Left kidney (tissue), 8 donors: ENCODE measurements at places on chromosomes 3 and 15. TPM values are rescaled to one million over a fixed set of nuclear protein-coding genes. Genes with fewer than 3 reads are reported as not detected.

DNA sequence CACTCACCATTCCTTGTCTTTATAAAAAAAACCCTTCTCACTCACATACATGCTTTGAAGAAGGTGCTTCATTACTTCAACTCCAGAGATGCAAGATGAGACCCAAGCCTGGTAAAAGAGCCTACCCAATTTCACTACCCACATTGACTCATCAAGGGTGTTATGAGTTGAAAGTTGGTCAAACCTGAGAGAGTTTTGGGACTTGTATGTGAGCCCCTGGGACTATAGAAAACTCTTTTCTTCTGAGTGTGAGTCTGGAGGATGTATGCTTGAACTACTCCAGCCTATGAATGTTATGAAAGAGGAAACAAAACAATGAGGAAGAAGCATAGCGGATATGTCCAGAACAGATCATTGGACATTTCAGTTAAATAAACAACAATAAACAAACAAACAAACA, 106.5 kb upstream of the SATB1 start:
- no peak for DNase-seq

DNA sequence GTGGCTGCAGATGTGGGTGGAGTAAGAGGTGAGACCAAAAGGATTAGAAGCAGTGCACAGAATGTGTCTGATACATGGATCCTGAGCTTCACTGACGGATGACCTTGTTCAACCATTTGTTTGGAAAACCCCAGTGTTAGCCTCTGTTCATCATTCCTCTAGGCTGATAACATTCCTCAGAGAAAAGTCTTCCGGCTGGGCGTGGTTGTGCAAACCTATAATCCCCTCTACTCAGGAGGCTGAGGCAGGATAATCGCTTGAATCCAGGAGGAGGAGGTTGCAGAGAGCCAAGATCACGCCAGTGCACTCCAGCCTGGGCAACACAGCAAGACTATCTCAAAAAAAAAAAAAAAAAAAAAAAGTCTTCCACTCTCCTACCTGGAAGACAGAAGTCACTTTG, 23.1 kb upstream of the CHD2 start:
- DNase-seq: no peak

IL17RB gene
- 16.7 TPM for polyA plus RNA-seq

GRCh38 chr3:170751899-170752293, 118.1 kb downstream of the RPL22L1 start:
- DNase-seq: no peak

DNA sequence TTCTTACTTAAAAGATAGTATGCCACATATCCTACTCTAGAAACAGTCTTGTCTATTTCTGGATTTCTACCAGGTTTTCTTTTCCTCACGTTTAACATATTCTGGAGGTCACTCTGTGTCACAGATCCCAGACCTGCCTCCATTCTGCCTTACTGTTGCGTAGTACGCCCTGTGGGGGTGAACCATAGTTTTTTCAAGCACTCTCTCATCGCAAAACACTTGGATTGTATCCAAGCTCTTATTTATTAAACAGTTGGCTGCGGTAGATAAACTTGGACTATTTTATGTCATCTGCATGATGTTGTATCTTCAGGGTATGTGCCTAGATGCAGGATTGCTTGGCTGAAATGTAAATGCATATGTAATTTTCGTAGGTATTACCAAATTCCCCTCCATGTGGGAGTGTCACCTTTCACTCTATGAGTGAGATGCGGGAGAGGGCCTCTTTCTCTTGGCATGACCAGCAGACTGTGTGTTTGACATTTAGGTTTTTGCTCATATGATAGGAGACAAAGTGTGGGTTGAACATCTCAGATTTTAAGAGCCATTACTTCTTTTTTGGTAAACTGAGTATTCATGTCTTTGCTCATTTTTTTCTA, 55.8 kb downstream of the ABTB1 start:
- no peak for DNase-seq

DNA sequence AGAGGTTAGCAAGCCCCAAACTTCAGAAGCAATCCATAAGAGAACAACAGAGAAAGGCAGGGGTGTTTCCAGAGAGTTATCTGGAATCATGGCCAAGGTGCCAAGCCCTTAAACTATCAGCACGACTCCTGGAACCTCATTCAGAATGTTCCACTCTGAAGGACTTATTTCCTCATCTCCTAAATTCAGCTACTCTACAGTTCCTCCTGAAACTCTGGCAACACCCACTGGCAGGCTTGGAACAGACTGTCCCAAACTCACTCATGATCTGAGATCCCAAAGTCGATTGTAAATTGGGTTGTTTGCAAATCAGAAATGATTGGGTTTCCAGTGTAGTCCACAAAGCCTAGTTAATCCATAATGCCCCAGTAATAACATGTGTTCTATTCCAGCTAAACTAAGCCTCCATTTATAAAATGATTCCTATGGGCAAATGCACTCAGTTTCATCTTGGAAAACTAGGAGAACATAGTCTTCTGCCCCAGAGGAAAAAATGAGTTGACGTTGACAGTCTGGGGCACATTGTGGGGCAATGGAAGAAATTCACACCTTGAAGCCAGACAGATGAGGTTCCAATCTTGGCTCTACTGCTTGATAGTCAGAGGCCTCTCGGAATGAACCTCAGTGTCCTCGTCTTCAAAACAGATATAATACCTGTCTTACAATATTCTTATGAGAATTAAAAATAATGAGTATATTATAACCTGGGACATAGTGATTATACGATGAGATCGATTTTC, 65.9 kb downstream of the SLCO2A1 start:
- DNase-seq: no peak
